ENCODE measurements at places on chromosomes 3 and 15.

GRCh38 chr15:67083135-67083762 lies 17.8 kb downstream of the SMAD3 start:
- no peak for DNase-seq

GRCh38 chr3:170721563-170721962 lies 135.7 kb upstream of the SLC7A14 start:
- no peak for DNase-seq

DNA sequence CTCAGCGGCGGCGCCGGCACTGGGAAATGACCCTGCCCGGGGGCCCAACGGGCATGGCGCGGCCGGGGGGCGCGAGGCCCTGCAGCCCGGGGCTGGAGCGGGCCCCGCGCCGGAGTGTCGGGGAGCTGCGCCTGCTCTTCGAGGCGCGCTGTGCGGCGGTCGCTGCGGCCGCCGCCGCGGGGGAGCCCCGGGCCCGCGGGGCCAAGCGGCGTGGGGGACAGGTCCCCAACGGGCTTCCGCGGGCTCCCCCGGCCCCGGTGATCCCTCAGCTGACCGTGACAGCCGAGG lies 172 bp downstream of the ITPKA start:
- DNase-seq = no peak

DNA sequence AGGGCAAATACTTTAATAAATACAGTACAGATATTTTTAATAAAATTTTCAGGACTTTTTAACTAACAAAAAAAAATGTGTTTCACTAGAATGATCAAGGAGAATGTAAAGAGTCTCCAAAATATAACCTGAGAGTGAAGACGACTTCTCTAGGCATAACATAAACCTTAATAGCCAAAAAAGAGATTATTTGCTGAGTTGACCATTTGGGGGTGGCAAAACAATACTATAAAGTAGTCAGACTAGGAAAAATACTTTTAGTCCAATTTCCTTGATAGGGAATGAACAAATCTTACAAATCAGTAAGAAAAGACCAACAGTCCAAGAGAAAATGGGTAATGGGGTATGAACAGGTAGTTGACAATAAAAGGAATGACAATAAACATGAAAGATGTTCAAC lies 29.4 kb upstream of the GATM start:
- DNase-seq = no peak

DNA sequence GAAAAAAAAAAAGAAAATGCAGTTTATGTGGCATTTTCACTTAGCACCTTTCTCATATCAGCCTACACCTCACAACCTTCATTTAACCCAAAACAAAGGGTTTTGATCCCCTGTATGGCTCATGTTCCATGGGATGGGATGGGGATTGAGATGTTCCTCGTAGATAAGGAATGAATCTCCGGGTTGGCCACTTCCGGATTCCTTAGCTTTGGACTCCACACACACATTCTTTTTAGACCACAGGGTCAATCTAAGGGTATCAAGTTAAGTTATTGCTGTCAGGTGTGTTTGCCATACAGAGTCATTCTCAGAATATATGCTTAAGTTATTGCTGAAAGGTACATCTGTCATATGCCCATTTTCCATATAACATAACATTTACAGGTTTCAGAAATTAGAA lies 301.4 kb upstream of the TGFBR2 start:
- DNase-seq = no peak

- DNase-seq = no peak
Observed at GRCh38 chr3:195238081-195238571, 32.8 kb downstream of the XXYLT1 start.
